Fibroblast of lung (primary cell): ENCODE measurements at places on chromosomes 6 and 20.

DNA sequence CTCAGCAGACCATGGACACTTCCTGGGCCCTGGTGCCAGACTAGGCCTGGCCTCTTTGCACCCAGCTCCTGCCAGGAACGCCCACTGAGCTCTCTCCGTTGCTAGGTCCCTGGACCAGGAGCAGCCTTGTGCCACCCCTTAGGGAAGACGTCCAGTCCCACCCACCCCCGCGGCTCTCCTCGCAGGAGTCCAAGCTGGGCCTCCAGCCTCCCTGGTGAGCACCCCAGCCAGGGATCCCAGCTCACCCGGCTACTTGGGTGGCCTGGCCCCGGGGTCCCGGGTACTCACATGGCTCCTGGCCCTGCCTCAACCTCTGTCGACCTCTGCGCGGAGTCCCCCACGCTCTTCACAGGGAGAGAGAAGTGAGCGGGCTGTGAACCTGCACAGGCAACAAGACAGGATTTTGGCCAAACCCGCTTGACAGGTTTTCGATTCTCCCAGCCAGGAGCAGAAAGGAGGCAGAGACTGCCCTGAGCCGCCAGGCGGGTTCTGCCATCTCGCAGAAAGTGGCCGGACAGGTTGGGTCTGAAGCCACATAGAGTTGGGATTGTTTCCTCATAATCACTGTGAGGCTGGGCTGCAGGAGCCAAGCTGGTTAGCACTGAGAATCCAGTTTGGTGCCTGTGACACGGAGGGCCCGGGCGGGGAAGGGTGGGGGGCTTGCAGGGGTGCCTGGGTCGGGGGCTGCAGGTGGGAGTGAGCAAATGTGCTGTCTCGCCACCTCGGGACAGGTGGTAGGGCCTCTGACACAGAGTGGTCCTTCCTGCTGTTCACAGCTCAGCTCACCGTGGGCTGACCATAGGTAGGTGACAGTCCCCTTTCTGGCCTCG lies at the start of gene RBBP8NL:
RBBP8NL (minus strand) TSS at position 368 of the 830 bp plus-strand sequence. CDS start 7,892 bp downstream, outside the sequence.
- DNase-seq: no peak

DNA sequence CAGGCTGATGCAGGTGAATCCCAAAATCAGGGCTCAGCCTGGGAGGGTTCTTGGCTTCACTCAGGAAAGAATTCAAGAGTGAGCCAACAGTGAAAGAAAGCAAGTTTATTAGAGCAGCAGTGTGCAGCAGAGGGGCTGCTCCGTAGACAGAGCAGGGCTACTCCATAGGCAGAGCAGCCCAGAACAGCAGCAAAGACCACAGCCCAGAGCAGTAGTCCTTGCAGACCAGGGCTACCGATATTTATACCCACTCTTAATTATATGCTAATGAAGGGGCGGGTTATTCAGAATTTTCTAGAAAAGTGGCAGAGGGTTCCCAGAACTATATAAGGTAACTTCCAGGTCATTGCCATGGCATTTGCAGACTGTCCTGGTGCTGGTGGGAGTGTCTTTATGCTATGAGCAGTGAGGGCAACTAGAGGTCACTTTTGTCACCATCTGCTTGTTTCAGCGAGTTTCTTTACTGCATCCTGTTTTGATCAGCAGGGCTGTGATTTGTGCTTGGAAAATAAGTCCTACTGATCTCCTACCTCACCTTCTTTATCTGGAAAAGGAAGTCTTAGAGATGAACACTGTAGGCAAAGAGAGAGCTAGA lies 39.8 kb upstream of the PTPN1 start:
- DNase-seq: no peak

DNA sequence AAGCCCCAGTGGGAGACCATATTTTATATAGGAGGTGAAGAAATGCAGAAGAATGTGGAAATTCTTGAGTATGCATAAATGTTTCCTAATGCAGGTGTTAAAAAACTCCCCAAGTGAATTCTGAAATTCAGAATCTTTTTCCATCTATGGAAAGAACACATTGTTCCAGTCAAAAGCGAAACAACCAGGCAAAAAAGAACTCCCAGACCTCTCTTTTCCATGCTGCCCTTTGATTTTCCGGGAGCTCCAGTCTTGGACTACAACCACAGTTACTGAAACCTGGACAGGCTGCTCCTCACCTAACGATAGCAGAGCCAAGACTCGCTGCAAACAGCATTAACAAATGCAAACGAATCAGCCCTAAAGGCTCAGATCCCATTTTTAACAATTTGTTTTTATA lies 108.7 kb upstream of the CNKSR3 start:
- no peak for DNase-seq

DNA sequence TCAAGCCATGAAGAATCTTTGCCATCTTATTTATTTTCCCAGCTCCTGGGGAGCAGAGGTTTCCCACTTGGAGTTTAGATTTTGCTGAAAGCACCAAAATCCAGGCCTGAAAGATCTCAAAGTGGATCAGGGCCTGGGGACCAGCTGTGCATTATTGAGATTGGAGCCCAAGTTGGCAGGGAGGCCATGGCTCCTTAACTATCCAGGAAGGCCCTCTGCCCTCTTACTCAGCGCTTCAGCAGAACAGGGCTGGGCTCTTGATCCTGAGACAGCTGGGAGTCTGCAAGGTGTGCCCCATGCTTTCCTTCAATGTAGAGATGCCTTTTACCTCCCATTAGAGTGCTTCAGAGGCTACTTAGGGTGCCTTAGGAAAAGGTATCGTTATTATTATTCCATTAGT lies 24.6 kb downstream of the FOXO3 start:
- DNase-seq: no peak

DNA sequence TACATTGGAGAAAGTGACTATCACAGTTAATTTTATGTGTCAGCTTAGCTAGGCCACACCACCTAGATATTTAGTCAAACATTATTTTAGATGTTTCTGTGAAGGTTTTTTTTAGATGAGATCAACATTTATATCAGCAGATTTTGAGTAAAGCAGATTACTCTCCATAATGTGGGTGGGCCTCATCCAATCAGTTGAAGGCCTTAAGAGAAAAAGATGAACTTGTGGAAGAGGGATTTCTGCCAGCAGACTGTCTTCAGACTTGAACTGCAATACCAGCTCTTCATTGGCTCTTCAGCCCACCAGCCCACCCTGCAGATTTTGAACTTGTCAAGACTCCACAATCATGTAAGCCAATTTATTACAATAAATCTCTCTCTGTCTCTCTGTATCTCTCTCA lies 25.1 kb upstream of the FBXO30 start:
- no peak for DNase-seq

GRCh38 chr20:57787990-57788781 lies 78.4 kb upstream of the PMEPA1 start:
- no peak for DNase-seq

GRCh38 chr6:166005401-166005943 lies 162.2 kb downstream of the TBXT start:
- peak; percentile 74 for DNase-seq

DNA sequence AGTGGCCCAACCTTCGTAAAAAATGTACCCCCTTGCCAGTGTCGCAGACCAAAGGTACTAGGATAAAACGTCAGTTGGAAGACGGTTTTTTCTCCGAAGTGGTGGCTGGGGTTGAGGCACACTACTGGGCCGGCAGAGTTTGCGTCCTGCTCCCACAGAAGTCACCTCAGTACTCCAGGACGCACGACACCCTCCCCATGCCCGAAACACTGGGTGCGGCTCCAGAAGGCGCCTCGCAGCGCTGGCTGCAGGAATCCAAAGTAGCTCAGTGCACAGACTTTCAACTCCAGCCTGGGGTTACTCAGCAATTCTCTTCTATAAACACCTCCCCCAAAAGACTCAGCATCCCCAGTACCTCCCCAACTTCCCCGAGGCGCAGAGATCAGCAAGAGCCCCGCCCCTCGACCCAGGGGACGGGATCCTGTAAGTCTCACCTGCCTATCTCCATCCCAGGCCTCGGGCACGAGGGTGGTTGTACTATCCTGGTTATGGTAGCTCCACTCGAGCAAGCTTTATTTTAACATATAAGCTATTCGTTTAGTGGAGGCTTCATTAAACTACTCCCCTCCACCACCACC lies 88.2 kb downstream of the ZFP64 start:
- peak; percentile 56 for DNase-seq

DNA sequence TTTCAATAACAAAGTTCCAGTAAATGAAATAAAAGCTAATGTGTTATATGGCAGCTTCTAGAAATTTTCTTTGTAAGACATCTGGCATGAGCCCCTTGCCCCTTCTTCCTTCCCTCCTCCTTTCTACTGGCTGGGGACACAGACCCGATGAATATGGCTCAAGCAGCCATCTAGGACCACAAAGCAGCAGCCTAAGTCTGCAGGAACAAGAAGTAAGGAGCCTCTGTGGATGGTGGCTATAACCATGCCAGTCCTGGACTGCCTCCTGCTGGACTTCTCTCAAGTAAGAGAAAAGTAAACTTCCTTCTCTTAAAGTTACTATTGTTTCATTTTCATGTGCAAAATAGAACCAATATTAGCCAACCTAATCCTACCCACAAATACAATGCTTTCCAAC lies 114.9 kb upstream of the DST start:
- peak; percentile 84 for DNase-seq

GRCh38 chr6:84123186-84123585 lies 89.6 kb downstream of the MRAP2 start:
- no peak for DNase-seq

- DNase-seq: peak; percentile 19
These were observed 8.5 kb upstream of the TUBB2A start for GRCh38 chr6:3165631-3166534.

DNA sequence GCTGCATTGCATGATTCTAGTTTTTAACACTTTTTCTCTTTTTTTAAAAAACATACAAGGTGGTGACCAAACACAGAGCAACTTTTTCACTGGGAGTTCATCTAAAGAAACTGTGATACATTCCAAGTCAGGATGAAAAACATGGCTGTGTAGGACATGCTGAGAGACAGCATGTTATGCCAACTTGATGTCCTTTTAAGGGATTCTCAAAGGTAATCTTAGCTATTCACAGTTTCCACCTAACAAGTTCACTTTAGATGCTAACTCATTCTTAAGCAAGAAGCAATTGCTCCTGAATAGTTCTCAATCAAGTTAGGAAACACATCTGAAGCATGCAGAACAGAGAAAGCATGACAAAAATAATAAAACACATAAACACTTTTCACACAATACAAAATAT lies 3.3 kb downstream of the ASCC3 start:
- no peak for DNase-seq

- DNase-seq: peak; percentile 52
These were observed 31.8 kb downstream of the PSMB9 start for GRCh38 chr6:32885698-32886286.

- DNase-seq: no peak
These were observed 26.1 kb downstream of the GFOD1 start for GRCh38 chr6:13461307-13461706.

DNA sequence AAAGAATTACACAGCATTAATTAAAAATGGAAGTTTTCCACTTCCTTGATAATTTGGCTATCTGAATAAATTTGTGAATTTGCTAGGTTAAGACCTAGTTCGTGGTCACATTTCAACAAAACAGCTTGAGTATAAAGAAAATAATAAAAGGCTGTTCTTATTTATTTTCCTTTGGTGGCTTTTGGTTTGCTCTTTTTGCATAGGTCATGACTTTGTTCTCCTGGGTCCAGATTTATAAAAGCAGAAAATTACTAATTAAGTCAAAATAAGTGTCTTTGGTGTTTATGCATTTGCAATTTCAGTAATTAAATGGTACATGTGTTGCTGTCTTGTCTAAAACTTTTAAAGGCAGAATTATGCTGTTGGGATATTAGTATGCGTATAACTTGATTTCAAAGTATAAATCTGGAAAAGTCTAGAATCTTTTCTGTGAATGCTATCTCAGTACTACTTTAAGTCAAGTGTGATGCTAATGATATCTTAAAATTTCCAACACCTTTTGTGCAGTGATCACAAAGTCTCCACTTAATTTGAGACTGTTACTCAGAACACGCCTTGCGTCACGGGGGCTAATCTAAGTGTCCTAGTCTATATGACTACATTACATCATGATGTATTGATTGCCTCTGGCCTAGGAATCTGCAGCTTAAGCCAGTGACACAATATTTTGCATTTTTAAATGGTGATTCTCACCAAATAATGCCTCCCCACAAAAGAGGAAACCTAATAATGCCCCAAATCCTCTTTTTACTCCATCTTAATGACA lies 41.0 kb downstream of the GNAS start:
- DNase-seq: peak; percentile 52

GRCh38 chr6:41970436-41970846 lies 28.8 kb upstream of the CCND3 start:
- peak; percentile 29 for DNase-seq

DNA sequence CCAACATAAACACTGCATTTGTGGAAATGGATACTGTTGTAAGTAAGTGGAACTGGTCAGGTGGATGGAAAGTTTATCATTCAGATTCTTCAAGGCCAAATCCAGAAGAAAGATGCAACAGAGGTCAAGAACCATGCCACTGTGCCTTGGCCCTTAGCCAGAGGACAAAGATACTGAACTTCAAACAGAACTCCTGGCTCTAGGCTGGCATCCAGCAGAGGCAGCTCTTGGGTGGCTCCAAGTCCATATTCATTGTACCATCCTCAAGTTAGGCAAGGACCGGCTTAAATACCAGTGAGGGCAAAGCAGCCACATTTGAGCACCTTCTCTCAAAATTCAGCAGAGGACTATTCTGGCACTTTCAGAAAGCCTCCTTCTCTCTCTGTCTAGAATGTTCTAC lies 53.2 kb downstream of the DNAAF9 start:
- DNase-seq: no peak

- no peak for DNase-seq
These were observed 12.7 kb downstream of the EXOC2 start for GRCh38 chr6:680251-680650.

GRCh38 chr6:10315658-10316372 lies 99.1 kb downstream of the TFAP2A start:
- DNase-seq: no peak

GRCh38 chr6:18277237-18278006 lies 13.1 kb upstream of the DEK start:
- DNase-seq: peak; percentile 33

- no peak for DNase-seq
These were observed 126.5 kb upstream of the JAG1 start for GRCh38 chr20:10800288-10800687.

DNA sequence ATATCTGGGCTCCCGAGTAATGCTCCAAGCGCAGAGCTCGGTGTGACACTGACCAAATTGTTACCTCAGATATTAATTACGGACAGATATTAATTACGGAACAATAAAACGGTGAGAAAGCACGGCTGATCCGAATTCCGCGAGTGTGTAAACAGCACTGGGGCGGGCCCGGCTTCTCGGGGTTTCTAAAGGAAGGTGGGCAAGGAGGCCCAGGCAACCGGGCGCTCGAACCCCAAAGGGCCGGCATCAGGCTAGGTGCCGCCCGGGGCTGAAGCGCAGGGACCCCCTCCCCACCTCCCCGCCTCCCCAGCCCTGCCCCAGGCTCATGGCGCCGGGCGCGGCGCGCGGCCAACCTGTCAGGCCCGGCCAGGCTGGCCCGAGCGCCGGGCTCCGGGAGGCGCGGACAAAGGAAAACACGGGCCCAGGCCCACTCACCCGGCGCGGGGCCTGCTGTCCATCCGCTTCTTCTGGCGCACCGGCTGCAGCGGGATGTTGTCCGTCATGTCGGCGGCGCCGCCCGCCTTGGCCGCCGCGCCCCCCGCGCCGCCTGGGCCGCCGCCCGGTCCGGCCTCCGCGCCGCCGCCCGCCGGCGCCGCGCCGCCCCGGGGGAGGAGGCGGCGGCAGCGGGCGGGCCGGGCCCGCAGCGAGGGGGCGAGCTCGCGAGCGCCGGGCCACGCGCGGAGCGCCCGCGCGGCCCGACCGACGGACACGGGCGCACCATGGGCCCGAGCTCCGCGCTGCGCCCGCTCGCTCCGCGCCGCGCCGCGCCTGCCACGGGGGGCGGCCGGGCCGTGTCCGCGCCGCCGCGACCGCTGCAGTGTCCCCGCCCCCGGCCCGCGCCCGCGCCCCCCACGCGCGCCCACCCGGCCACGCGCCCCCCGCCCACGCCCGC lies at the start of gene ATP9A:
ATP9A (minus strand) TSS at position 524 of the 892 bp plus-strand sequence; CDS start at position 503, 21 bp downstream.
- DNase-seq: peak; percentile 48

- no peak for DNase-seq
These were observed 85.6 kb downstream of the SNX5 start for GRCh38 chr20:17882834-17883591.
